ENCODE measurements at places on chromosomes 6 and 20.

DNA sequence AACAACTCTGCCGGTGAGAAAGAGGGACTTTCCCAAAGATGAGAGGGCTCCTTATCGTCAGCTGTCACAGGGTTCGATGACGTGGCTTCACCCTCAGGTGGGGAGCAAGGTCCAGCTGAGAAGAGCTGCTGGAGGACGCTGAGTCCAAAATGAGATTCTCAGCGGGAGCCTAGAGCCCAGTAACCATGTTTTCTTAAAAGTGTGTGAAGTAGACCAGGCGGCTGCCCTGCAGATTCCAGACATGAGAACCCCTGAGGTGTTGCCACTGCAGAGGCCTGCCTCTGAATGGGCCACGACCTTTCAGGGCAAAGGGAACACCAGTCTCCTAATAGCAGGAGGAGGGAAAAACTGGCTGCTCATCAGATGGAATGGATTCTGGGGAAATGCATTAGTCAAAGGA is 375.1 kb downstream of the BTBD9 start:
- no peak for DNase-seq

DNA sequence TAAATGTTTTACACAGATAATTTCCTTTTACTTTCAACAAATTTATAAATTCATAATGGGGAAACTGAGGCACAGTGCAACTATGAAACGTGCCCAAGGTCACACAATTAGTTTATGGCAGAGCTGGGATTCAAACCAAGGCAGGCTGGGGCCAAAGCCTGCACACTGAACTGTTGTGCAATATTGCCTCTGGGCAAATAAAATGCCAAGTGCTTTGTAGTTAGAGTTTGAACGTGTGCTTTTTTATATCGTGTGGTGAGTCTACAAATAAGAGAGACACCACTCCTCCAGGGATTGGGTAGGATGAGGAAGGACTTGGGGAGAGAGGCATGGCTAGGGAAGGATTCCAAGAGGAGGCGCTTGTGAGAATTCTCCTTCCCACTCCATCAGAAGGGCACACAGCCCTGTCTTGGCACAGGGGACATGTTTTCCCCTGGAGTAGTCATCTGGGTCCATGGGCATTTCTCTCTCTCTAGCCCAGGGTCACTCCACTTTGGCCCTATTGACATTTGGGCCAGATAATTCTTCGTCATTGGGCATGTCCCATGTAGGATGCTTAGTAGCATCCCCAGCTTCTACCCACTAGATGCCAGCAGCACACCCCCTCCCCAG is 2.8 kb upstream of the CDH22 start:
- no peak for DNase-seq

DNA sequence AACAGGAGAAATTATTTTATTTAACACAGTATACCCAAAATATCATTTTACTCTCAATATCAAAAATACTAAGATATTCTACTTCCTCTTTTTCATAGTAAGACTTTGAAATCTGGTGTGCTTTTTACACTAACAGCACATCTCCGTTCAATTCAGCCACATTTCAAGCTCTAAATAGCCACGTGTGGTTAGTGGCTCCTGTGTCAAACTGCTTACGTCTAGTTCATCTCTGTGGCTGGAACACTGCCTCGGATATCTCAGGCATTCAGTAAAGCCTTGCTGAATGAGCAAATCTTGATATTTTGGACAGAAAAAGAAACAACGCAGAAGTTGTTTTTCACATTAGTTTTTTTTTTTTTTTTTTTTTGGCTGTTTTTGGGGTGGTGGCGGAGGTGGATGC is 136.1 kb downstream of the EYA4 start:
- DNase-seq, result no peak

DNA sequence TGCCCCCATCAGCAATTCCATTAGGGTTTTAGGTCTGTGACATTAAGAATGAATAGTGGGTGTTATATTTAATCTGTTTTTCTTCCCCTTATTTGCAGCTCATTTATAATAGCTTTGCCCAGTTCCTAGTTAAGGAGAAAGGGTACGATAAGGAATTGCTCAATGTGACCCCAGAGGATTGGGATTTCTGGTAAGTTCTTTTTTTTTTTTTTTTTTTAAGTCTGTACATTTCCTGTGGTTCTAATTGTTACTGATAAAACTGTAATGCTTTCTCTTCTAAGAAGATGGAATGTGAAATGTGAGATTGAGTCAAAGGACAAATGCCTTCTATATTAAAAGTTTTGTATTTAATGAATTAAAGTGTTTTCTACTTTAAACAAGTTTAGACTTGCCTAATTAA is 5.5 kb downstream of the NT5DC1 start:
- DNase-seq, result no peak

- DNase-seq, result no peak
Measured at GRCh38 chr6:130671577-130671976, 155.6 kb upstream of the SMLR1 start.

All from activated T-cell treated with anti-CD3 and anti-CD28 coated beads for 24 hours (primary cell).